ENCODE measurements at places on chromosomes 3 and 15.

- DNase-seq = no peak
Measured at GRCh38 chr3:150451329-150452048, 43.4 kb downstream of the TSC22D2 start.

DNA sequence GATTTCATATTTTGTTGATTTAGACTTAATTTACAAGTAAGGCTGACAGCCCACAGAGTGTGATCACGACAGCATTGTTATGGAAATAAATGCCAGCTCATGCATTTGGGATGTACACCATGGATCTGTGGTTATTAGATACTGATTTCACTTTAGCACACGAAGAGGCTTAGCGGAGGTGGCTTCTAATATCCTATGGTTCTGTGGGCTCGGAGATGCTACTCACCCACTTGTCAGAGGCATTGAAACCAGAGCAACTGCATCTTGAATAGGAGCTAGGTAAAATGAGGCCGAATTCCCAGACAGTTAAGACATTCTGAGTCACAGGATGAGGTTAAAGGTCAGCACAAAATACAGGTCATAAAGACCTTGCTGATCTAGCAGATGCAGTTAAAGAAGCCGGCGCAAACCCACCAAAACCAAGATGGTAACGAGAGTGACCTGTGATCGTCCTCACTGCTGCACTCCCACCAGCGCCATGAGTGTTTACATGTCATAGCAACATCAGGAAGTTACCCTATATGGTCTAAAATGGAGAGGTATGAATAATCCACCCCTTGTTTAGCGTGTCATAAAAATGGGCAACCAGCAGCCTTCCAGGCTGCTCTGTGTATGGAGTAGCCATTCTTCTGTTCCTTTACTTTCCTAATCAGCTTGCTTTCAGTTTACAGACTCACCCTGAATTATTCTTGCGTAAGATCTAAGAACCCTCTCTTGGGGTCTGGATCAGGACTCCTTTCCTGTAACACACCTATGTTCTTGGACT is 117.5 kb downstream of the PGPEP1L start:
- no peak for DNase-seq

GRCh38 chr15:67115586-67115969 is 50.2 kb downstream of the SMAD3 start:
- no peak for DNase-seq

- no peak for DNase-seq
Measured at GRCh38 chr3:185402561-185402960, 39.6 kb downstream of the MAP3K13 start.

- DNase-seq = no peak
Measured at GRCh38 chr3:61872077-61872706, 310.8 kb downstream of the PTPRG start.

- no peak for DNase-seq
Measured at GRCh38 chr3:171986176-171986575, 53.2 kb upstream of the FNDC3B start.

DNA sequence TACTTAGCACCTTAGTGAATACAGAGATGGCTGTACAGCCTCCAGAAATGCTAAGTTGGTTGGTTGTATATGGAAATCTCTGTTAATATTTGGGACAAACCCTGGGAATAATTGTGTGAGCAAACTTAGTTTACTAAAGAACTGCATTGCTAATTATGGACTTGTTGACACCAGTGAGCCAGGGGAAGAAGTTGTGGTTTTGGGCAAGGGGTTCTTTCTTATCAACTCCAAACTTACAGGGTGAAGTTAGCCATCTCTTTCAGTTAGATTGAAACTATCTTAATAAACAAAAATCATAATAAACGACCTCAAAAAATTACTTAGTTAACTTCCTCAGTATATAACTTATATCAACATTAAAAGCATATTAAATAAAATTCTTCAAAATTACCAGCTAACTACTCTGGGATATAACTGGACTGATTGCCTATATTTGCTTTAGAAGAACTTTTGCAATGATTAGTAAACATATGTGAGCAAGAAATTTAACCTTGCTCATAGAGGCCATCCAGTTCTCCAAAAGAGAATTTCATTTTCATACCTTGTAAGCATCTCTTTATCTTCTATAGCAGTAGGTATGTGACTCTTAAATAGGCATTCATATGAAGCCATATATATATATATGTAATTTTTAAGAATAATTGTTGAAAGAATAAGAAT is 24.7 kb downstream of the MBNL1 start:
- no peak for DNase-seq

DNA sequence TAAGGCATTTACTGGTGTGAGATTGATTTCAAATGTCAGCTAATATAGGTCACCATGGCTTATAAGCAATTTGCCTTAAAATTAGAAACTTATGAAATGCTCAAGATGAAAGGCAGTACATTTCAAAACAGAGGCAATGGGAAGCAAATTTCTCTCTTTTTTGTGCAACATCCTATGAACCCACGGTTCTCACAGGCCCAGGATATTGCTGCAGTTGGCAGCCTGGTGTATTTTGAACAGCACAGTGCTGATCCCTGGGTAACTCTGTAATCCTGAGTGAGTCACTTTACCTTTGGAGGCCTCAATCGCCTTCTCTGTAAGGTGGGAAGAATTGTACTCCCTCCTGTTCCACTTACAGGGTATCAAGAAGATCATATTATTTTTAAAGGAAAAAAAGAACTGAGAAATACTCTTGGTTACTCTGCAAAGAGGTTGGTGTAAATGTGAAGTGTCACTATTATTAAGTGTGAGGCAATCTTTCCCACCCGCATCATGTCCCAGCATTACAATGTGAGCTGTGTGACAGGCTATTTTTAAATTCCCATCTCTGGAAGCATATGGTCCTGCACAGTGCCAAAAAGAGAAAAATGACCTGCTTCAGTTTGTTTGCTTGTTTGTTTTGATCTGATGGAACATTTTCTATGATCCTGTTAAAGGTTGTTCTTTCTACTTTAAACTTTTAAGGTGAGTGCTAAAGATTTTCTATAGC is 190.1 kb upstream of the LPP start:
- DNase-seq = no peak

DNA sequence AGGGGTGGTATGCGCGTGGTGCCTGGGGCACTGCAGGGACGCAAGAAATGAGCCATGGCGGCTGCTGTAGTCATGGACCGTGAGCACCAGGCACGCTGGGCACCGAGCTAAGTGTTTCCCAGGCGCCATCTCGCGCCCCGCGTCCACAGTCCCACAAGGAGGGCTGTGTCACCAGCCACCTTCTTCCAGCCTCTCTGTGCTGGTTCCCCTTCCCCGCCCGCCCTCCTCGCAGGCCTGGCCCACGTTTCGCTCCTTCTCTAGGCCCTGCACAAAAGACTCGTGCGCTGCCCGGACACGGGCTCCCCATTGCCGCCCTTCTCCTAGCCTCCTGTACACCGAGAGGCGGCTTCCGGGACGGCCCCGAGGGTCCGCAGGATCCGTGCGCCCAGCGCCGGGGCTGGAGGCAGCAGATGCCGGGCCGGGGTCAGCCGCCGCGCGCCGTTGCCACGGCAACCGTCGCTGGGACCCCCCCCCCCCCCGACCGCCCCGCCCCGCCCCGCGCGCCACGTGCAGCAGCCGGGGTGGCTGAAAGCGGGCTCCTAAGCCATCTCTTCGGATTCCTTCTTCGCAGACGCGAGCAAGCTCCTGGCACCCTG is 113.4 kb downstream of the SRGAP3 start:
- DNase-seq = peak; percentile 25

GRCh38 chr15:59247364-59247763 is 40.7 kb downstream of the LDHAL6B start:
- no peak for DNase-seq

- no peak for DNase-seq
Measured at GRCh38 chr3:183293966-183294365, 40.9 kb downstream of the B3GNT5 start.

GRCh38 chr3:12995389-12996180 is 77.6 kb downstream of the IQSEC1 start:
- DNase-seq = no peak

- DNase-seq = no peak
Measured at GRCh38 chr3:107970993-107971580, 119.7 kb downstream of the CD47 start.

DNA sequence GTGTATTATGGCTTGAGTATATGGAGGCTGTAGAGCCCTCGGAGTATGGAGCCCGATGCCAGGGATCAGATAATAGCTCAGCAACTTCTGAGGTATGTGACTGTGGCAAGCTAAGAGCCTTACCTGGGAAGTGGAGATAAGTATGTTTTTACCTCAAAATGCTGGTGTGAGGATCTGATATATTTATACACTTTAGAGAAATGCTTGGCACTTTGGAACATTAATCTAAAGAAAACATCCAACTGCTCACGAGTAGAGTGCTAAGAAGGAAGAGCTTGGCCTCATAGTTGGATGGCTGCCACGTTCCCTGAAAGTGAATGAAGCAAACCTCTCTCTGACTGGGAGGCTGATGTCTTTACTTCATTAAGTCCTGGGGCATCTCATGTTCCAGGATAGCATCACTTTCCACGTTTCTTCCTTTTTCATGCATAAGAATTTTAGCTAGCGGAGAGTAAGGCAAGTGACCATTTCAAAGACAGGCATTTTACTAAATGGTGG is 58.9 kb upstream of the GOLGA8J start:
- DNase-seq = no peak

DNA sequence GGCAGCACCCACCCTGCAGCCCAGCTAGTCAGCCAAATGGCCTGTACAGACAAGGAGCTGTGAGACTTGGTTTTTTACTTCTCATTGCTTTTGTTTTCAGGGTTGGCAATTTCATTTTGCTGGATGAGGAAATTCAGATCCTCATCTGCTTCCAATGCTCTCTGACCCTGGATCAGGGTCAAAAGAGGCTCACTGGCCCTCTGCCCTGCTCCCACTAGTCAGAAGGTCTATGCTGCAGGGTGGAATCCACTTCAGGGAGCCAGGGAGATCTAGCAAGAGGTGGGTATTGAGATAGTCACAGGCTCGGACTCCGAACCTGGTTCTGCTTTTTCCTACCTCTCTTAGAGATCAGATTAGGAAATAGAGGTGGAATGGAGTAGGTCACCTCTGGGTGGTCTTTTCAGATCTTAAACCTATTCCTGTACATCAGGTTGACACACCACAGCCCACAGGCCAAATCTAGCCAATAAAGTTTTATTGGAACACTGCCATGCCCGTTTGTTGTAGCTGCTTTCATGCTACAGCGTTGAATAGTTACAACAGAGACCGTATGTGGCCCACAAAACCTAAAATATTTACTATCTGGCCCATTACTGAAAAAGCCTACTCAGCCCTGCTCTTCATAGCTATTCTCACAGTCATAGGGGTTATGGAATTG is 26.4 kb upstream of the GLCE start:
- no peak for DNase-seq

- DNase-seq = no peak
Measured at GRCh38 chr3:50417637-50418033, 58.3 kb upstream of the TMEM115 start.

DNA sequence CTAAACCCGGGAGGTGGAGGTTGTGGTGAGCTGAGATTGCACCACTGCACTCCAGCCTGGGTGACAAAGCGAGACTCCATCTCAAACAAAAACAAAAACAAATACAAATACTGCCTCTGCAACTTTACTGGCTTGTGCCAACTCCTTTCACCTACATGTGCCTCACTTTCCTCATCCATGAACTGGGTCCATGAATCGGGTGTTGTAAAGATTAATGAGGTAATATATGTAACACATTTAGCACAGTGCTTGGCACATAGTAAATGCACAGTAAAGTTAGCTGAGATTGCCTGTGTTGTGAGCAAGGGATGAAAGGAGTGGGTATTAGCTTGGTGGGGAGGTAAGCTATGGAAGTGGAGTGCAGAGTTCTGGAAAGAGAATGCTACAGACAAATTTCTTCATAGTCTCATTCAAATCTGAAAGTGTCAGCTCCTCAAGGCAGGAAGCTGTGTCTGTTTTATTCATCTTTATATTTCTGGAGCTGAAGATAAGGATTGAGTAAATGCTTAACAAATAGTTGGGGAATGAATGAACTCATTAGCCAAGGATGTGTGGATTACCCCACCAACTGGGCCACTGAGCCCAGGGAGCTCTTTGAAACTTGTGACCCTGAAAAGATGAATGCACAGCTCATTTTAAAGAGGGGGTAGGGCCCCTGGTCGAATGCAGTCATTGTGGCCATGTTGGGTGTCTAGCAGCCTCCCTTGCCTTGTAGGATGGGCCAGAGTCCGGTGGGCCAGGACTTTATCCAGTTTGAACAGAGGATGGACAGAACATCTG is 7.7 kb upstream of the CDCP1 start:
- DNase-seq = no peak

DNA sequence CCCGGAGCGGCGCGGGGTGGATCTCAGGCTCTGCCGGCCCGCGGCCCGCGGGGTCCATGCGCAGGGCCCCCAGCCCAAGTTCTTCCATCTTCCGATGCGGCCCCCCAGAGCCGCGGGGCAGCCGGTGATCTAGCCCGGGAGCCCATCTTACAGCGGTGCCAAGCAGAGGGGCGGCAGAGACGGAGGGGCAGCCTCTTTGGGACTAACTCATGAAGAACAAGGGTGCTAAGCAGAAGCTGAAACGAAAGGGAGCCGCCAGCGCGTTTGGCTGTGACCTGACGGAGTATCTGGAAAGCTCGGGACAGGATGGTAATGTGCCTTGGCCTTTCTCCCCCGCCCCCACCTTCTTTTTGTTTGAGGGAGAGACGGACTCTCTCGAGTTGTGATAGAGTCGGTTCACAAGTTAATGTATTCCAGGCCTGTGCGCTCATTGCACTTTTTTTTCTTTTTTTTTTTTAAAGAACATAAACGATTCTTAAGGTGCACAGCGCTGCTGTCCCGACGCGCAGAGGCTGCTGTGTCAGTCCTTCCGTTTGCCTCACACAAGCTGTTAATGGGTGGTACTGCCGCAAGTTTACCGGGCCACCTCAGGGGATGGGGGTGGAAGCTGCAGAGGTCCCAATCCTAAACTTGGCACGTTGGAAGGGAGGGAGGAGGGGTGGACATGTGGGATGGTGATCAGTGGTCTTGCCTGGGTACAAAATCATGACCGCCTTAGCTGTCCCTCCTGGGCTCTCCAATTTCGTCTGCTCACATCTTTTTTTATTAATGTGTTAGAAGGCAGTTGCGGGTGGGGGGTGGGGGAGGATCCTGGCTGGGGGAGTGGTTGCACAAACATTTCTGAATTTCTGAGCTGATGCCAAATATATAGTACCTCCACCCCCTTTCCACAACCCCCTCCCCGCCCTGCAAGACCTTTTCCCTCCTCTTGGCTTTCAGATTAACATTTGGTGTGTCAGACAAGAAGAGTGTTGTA is 801 bp downstream of the ARHGAP31 start:
- DNase-seq = peak; percentile 45

GRCh38 chr3:114506591-114507300 is 212.9 kb downstream of the TIGIT start:
- no peak for DNase-seq

- no peak for DNase-seq
Measured at GRCh38 chr3:115428841-115429240, 194.5 kb upstream of the GAP43 start.

DNA sequence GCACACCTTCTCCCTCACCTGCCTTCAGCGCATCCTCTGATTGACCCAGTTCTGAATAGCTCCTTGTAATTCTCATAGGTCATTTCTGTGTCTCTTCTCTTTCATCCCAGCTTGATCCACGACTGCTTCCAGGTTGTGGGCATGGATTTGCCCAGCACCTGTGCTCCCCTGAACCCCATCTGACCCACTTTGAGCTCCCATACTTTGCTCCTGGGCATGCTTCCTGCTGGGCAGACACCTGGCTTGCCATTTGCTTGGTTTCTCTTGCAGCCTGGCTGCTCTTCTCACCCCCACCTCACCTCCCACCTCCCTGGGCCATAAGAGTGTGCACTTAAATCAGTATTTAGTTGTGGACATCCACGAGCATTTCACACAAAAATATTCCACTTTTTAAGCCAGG is 635.5 kb downstream of the TBL1XR1 start:
- no peak for DNase-seq

GRCh38 chr3:177563792-177564191 is 366.5 kb upstream of the TBL1XR1 start:
- no peak for DNase-seq

GRCh38 chr15:37137221-37137620 is 36.9 kb upstream of the MEIS2 start:
- DNase-seq = no peak

Data from left ventricle myocardium inferior (tissue), 1 donor.